ENCODE measurements at places on chromosomes 7 and 10.

DNA sequence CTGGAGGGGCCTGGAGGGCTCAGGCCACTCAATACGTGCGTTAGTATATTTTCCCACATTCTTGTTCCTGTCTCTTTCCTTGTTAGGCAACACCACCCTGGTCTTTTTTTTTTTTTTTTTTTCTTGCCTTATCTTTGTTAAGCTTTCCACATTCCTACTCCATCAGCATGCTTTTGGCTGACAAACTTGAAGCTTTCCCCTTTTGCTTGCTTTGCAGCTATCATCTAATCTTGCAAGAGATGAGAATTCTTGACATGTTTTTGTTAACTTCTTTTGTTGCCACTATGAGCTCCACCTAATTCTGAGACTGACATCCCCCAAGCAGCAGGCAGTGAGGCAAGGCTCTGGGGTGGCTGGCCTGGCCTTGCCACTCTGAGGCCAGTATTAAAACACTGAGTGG, 52.5 kb upstream of the NRP1 start:
- no peak for DNase-seq

DNA sequence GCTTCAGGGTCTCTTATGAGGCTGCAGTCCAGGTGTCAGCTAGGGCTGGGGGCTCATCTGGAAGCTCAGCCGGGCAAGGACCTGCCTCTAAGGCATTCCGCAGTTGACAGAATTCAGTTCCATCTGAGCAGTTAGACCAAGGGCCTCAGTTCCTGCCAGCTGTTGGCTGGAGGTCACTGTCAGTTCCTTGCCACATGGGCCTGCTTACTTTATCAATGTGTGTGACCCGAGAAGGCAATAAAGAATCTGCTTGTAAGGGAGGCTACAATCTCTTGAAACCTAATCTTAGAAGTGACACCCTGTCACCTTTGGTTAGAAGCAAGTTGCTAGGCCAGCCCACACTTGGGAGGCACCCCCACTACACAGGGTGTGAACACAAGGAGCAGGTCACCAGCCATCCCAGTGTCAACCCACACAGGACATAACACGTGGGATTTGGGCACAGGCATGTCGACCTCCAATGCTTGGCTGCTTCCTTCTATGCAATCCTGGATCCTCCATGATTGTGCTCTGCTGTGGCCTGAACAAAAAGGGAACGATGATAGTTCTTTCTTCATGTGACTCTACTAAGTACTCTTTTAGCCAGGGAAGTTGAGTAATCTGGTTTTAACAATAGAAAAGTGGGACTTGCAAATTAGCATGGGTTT, 41.8 kb downstream of the MTURN start:
- DNase-seq: no peak

GRCh38 chr10:132411561-132412253, 14.7 kb downstream of the PWWP2B start:
- peak; percentile 67 for DNase-seq

DNA sequence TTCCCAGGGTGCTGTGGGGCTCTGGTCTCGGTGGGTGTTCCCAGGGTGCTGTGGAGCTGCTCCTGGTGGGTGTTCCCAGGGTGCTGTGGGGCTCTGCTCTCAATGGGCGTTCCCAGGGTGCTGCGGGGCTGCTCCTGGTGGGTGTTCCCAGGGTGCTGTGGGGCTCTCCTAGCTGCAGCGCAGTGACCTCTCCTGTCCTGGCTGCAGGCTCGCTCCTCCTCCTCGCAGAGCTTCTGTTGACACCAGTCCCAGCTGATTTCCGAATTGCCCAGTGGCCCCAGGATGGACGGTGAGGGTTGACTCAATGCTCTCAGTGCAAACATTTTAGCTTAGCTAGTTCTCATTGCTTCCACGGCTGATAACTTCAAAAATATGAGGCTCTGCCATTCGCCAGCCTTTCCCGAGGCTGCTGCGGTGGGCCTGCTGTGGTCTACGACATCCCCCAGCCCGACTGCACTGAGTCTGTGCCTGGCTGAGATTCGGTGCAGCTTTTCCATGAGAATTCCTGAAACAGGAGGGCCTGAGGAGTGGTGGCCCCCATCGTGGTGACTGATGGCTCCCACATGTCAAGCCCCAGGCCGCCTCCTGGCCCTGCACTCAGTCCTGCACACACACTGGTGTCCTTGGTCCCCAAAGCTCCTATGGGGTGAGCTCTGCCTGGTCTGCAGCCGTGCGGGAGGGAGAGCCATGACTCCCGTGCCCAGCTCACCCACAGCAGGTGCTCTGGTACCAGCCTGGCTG, 58.3 kb upstream of the NKX6-2 start:
- DNase-seq: no peak

DNA sequence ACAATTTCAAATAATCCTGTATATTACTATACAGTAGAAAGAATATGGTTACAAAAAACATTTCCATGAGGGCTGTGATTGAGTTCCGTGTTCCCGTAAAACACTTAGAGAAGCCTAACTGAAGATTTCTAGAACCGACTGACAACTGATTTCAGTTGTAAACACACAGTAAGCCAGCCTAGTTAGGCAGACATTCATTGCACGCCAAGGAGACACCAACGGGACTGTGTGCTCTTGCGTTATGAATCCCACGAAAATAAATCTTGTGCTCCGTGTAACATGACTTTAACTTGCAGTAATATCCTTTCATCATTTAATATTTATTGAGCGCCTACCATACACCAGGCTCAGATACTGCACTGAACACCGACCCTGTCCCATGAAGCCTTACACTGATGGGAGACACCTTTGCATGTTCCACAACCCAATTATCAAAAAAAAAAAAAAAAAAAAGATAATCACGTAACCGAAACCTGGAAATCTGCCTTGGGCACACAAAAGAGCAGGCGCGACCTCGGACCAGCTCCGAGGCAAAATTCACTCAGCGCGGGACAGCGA, 420 bp upstream of the KLHL7 start:
- DNase-seq: no peak

Measured in eye (tissue), 1 donor.